Cardiac muscle cell (in vitro differentiated cells and primary cell): ENCODE measurements at places on chromosomes 4 and X. TPM values are rescaled to one million over a fixed set of nuclear protein-coding genes. Genes with fewer than 3 reads are reported as not detected.

The SLC6A14 gene
- not detected in 2 replicates for polyA plus RNA-seq

The SH3D19 gene
- 11.3 and 16.2 TPM in 2 replicates for polyA plus RNA-seq

The SASH3 gene
- 0.13 and 0.21 TPM in 2 replicates for polyA plus RNA-seq

The UGT2B11 gene
- polyA plus RNA-seq: not detected in 2 replicates

The CCNB3 gene
- polyA plus RNA-seq: 0.40 and 0.46 TPM in 2 replicates
